Activated CD8-positive, alpha-beta memory T cell treated with anti-CD3 and anti-CD28 coated beads for 1 hour (primary cell): ENCODE measurements at places on chromosomes 6 and 20.

GRCh38 chr6:27553123-27553904 is 80.4 kb upstream of the ZNF184 start:
- no peak for DNase-seq

- no peak for DNase-seq
Measured at GRCh38 chr6:85675030-85675819, 32.5 kb upstream of the SYNCRIP start.

GRCh38 chr6:3226042-3226441 is 1.4 kb downstream of the TUBB2B start:
- no peak for DNase-seq

DNA sequence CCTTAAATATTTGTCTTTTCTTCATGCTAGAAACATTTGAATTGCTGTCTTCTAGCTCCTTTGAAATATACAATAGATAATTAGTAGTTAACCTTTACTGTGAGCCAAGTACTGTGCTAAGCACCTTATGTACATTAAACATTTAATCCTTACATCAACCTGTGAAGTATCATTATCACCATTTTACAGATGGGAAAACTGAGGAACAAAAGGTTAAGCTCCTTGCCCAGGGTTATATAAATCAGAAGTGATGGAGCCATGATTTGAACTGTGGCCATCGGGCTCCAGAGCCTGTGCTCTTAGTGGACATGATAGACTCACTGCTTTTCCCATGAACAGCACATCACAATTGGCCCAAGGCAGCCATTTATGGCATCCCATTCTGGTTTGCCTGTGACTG is 140.9 kb downstream of the UNC5CL start:
- DNase-seq = no peak

DNA sequence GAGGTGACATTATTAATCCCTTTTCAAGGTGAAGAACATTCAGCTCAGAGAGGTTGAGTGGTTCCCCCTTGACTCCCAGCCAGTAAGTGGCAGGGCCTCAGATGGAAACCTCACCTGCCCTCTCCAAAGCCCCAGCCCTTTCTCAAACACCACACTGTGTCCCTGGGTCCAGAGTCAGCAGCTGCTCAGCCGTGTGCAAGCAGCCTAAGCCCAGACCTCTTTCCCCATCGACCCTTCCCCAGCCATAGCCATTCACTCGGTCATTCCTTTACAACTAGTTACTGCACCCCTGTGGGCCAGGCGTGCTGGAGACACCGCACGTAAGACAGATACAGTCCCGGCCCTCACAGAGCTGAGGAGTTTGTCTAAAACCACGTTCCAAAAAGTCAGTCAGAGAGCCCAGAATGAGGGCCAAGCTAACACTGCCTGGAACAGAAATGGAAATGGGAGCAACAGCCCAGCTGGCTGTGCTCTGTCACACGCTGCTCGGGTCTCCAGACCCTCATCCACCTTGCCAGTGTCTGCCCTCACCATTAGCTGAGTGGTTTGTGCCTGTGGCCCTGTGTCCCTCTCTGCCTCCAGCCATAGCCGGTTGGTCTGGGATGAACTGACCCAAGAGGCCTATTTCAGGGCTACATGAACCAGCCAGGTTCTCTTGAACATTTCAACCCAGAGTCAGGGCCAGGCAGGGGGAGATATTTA is 29.6 kb downstream of the ZC3H12D start:
- no peak for DNase-seq

DNA sequence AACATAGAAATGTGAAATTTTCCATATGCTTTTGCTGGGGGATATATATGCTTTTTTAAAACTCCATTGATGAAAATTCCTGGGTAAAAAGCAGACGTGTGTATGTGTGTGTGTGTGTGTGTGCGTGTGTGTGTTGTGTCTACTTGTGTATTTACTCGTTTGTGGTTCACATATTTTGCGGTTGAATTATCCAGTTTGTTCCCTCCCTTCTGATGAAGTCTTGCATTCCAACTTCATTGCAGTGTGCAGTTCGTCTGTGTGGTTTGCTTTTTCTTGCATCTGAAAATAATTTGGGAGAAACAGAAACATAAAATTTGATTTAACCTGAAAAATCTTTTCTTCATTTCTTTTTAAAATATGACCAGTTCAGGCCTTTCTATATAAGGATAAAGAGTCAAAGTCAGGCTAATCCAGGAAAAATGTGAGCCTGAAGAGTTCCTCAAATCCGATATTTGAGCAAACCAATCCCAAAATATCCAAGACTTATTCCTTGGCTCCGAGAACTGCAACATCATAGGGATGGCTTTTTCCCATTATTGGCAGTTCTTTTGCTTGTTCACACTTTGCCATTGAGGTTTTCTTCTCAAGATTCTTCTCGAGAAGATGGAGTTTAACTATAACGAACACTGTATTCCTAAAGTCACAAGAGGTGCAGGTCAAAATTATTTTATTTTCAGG is 202.2 kb upstream of the CCN2 start:
- no peak for DNase-seq

GRCh38 chr20:35011589-35012226 is 56.0 kb downstream of the MYH7B start:
- no peak for DNase-seq

- no peak for DNase-seq
Measured at GRCh38 chr20:63312690-63313348, 19.8 kb downstream of the COL20A1 start.

DNA sequence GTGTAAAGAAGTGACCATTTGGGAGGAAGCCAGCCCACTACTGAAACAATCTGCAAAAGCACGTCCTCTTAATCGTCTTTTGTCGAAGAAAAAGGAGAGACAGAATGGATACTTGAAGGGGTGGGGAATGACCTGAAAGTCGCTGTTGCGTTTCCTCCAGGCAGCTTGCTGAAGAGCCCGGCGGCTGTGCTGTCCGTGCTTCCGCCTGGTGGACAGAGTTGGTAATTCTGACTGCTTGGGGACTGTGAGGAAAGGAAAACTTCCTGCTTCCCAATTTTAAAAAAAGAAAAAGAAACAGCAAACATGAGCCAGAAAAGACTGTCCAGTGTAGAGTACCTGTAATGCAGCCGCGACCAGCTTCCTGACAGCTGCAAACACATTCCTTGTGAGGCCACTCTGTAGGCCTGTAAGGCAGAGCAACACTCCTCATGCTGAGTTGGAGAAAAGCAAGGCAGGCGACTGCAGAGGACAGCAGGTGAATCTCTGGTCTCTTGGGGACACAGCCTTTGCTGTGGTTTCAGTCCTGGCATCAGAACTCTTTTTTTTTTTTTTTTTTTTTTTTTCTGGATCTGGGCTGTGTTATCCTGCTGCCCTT is 251.1 kb upstream of the TBX18 start:
- DNase-seq = no peak

GRCh38 chr6:165983112-165984072 is 184.3 kb downstream of the TBXT start:
- DNase-seq = no peak

- no peak for DNase-seq
Measured at GRCh38 chr6:167415441-167415961, 90.6 kb downstream of the TTLL2 start.

DNA sequence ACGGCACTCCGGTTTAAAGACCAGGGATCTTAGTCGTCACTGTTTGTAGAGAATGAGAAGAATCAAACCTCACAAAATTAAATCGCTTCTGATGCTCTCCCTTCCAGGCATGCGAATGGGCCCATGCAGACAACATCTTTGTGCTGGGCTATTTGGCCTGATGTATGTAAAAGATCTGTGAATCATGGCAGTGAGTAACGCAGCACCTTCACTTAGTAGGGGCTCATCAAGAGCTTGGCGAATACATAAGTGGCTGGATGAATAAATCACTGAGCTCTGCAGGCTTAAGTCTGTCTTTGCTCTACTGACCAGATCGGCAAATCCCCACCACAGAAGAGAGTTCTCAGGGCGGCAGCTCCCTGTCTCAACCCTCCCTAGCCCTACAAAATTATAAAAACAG is 44.8 kb upstream of the AFDN start:
- no peak for DNase-seq

GRCh38 chr6:63527658-63528514 is 44.4 kb upstream of the LOC128125822 start:
- no peak for DNase-seq

GRCh38 chr20:43909211-43909610 is 5.4 kb upstream of the TOX2 start:
- no peak for DNase-seq

DNA sequence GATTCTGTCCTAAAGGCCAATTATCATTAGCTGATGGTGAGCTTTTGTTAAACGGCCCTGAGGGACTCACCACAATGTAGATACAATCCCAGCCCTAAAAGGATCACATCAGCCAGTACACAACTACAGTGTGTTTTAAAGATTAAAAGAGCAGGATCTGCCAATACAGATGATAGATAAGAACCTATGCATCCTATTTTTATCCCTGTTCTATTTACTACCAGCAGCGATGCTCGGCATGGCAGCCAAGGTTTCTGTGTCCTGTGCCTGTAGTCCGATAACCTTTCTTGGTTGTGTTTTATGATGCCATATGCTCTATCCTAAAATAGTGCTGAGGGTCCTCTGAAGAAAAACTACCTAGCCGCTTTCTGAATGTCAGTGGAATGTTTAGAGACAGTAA is 289.4 kb downstream of the PHACTR1 start:
- DNase-seq = no peak

DNA sequence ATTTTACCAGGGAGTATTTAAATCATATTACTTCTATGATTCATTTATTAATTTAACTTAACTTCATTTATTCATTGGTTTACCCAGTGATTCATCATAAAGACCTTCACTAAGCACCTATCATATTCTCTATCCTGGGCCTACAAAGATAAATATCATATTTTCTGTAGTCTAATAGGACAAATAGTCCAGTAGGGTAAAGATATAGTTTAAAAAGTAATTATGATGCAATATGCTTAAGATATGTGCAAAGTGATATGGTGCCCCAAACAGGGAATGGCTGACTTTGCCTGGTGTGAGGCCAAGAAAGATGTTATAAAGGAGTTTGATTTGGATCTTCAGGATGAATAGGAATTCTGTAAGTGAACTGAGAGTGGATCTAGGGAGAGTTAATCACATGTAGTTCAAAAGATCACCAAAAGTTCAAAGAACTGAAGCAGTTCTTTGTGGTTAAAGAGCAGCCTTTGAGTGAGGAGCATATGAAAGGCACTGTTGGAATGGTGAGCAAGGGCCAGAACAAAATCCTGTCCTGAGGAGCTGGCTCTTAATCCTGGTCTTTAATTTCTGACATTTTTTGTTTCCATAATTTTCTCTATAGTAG is 45.5 kb downstream of the MLIP start:
- no peak for DNase-seq

GRCh38 chr6:75170691-75171560 is 34.9 kb downstream of the COL12A1 start:
- no peak for DNase-seq

DNA sequence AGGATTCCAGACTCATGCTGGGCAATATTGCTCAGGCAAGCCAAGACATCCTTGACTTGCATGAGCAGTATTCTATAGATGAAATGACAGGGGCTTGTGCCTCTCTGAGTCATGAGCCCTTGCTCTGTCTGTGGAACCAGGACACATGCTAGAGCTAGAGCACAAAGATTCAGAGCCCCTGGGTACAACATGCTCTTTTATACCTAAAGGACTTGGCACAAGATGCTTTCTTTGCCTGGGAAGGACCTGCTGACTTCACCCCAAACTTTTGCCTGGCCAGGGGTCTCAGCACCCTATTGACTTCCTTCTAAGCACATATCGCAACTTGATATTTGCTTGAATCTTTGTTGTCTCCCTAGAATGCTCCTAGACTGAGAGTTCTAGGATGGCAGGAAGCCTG is 27.4 kb downstream of the TGM6 start:
- DNase-seq = no peak

- no peak for DNase-seq
Measured at GRCh38 chr20:64075556-64075955, 3.8 kb downstream of the RGS19 start.

GRCh38 chr6:83518816-83519480 is 6.6 kb downstream of the PRSS35 start:
- no peak for DNase-seq
